ENCODE measurements at places on chromosomes 2 and 18. TPM values are rescaled to one million over a fixed set of nuclear protein-coding genes. Genes with fewer than 3 reads are reported as not detected.
A peak's percentile ranks its signal among the peaks of the same experiment; 100 is the strongest.

GRCh38 chr2:54084600-54084999, 30.8 kb upstream of the ACYP2 start:
- DNase-seq: no peak

FRZB gene
- not detected for total RNA-seq

KIF5C gene
- 5.5 TPM for total RNA-seq

- no peak for DNase-seq
Observed at GRCh38 chr2:197937814-197938213, 133.4 kb downstream of the PLCL1 start.

GRCh38 chr2:6944555-6944954, 27.3 kb downstream of the RNF144A start:
- no peak for DNase-seq

- no peak for DNase-seq
Observed at GRCh38 chr2:216118474-216118873, 9.3 kb downstream of the XRCC5 start.

- DNase-seq: no peak
Observed at GRCh38 chr2:179274749-179275148, 10.1 kb upstream of the SESTD1 start.

- DNase-seq: no peak
Observed at GRCh38 chr2:161981679-161982250, 92.2 kb downstream of the DPP4 start.

DNA sequence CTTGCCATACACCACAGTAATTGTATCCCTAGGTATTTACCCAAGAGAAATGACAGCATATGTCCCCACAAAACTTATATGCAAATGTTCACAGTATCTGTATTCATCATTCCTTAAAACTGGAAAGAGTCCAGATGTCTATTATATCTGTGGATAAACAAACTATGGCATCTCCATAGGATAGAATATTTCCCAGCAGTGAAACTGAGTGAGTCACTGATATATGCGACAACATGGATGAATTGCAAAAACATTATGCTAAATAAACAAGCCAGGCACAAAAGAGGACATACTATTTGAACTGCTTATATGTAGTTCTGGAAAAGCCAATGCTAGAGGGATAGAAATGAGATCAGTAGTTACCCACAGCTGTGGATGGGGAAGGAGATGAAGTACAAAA, 359.4 kb upstream of the DSEL start:
- no peak for DNase-seq

GRCh38 chr2:126798276-126799140, 100.2 kb upstream of the TEX51 start:
- DNase-seq: no peak

- no peak for DNase-seq
Observed at GRCh38 chr2:226354434-226354833, 445.2 kb downstream of the IRS1 start.

- no peak for DNase-seq
Observed at GRCh38 chr2:6793371-6793770, 72.3 kb downstream of the CMPK2 start.

WDR33 gene
- total RNA-seq: 71.8 TPM

CPS1 gene
- total RNA-seq: 0.73 TPM

- DNase-seq: no peak
Observed at GRCh38 chr2:206296128-206296527, 21.7 kb downstream of the ZDBF2 start.

- no peak for DNase-seq
Observed at GRCh38 chr2:195395362-195395761, 261.7 kb upstream of the SLC39A10 start.

SLC35F5 gene
- 15.6 TPM for total RNA-seq

IL1RL2 gene
- 0.29 TPM for total RNA-seq

GRCh38 chr2:27569398-27569797, 13.4 kb upstream of the ZNF512 start:
- DNase-seq: no peak

GRCh38 chr18:78790511-78790910, 189.1 kb upstream of the SALL3 start:
- no peak for DNase-seq

RUFY4 gene
- total RNA-seq: 0.16 TPM

GRCh38 chr18:78295262-78295661, 684.4 kb upstream of the SALL3 start:
- no peak for DNase-seq

TMEM200C gene
- not detected for total RNA-seq

- DNase-seq: no peak
Observed at GRCh38 chr2:86794861-86795260, 4.1 kb upstream of the CD8A start.

- DNase-seq: no peak
Observed at GRCh38 chr2:47070920-47071824, 83.9 kb downstream of the STPG4 start.

LAMA1 gene
- 0.05 TPM for total RNA-seq

KCNG2 gene
- total RNA-seq: not detected

DNA sequence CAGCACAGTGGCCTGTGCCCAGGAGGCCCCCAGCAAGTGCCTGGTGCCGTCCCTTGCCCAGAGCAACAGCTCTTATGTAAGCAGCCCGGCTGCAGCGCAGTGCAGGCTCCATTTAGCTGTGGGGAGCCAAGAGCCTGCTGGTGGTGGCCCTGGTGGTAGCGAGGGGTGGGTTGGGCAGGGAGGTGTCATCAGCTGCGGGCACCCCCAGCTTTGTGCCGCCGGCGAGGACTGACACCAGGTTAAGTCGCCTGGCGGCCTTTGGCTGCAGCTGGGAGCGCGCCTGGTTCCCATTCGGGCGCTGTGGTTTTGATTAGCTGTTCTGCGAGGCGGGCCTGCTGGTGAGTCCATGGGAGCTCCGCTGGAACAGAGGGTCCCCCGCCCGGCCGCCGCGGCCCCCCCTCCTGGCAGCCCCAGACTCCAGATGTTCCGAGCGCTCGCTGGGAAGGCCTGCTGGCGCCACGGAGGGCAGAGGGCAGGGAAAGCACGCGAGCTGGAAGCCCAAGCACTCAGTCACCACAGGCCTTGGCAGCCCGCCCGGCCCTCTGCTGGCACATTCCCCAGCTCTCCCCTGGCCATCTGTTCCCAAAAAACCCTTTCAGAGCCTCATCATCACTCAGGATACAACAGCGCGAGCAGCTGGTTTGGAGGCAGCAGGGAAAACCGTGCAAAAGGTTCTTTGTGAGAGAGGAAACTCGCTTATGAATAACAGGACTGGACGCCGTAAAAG, 18.4 kb downstream of the ATOH8 start:
- DNase-seq: no peak

MROH2A gene
- total RNA-seq: not detected

ARHGAP25 gene
- 48.6 TPM for total RNA-seq

EFEMP1 gene
- total RNA-seq: 0.40 TPM

DNA sequence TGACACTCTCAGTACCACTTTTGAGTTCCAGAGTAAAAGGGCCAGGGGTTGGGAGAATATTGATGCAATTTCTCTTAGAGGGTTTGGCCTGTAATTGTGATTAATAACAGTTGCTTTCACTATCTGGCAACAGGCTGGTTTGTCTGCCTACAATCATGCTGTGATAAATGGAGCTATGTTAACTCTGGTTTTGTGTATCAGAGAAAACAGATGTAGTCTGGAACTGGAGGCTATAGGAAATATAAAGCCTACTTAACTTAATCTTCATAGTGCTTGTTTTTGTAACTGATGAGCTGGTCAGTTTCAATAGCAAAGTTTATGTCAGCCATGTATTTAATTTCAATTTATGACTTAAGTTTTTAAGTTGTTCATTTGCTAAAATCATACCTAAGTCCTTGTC, 138.0 kb downstream of the AGPS start:
- DNase-seq: no peak

DNA sequence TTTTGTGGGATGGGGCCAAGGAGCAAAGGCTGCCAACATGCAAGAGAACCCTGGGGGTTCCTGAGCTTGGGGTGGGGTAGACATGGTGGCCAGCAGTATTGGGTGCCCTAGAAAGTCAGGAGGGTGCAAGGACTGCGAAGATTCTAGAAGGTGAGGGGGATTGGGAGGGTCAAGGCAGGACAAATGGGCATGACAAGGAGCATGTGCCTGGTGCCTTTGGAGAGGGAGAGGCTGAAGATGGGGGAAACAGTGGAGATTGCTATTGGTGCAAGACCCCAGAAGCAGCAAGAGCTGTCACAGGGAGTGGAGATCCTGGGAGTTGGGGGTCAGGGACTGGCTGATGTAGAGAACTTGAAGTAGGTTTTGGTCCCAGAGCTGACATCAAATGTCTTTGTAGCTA, 7.5 kb downstream of the B3GNT2 start:
- DNase-seq: no peak

PSMA8 gene
- 0.87 TPM for total RNA-seq

- no peak for DNase-seq
Observed at GRCh38 chr2:207015901-207016300, 76.6 kb downstream of the CPO start.

DNA sequence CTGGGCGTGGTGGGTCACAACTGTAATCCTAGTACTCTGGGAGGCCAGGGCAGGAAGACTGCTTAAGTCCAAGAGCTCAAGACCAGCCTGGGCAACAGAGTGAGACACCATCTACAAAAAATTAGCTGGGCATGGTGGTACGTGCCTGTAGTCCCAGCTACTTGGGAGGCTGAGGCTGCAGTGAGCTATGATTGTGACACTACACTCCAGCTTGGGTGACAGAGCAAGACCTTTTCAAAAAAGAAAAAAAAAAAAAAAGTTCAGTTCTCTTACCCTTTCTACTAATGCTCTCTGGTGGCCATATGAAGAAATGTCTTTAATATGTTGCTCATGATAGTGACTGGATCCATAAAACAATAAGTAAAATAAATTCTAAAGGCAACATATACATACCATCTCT, 14.9 kb downstream of the TYW5 start:
- no peak for DNase-seq

GRCh38 chr2:157932480-157933159, 56.5 kb upstream of the ACVR1 start:
- DNase-seq: no peak

GRCh38 chr18:79678665-79679551, 695 bp upstream of the CTDP1 start:
- DNase-seq: peak; percentile 96

- DNase-seq: no peak
Observed at GRCh38 chr2:102892698-102893310, 131.0 kb downstream of the TMEM182 start.
